ENCODE measurements at places on chromosomes 2 and 18. TPM values are rescaled to one million over a fixed set of nuclear protein-coding genes. Genes with fewer than 3 reads are reported as not detected.

The FAM237A gene
- total RNA-seq: not detected

GRCh38 chr2:56473524-56473923 lies 289.7 kb downstream of the CCDC85A start:
- no peak for DNase-seq

DNA sequence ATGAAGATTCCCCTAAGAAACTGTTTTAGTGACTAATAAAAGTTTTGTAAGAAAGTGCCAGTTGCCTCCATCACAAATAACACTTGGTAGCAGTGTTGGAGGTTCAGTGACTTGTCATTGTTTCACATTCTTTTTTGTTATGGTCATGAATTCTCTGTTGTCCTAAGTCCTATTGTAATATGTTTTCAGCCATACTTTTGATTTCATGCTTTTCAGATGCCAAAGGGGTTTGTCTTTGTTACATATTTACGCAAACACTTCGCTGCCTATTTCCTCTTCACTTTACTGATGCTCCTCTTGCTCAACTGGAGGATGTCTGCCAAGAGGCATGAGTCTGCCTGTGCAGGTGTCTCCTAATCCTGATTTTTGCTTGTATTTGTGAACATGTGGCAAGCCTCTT lies 66.6 kb downstream of the PHLPP1 start:
- DNase-seq: no peak

DNA sequence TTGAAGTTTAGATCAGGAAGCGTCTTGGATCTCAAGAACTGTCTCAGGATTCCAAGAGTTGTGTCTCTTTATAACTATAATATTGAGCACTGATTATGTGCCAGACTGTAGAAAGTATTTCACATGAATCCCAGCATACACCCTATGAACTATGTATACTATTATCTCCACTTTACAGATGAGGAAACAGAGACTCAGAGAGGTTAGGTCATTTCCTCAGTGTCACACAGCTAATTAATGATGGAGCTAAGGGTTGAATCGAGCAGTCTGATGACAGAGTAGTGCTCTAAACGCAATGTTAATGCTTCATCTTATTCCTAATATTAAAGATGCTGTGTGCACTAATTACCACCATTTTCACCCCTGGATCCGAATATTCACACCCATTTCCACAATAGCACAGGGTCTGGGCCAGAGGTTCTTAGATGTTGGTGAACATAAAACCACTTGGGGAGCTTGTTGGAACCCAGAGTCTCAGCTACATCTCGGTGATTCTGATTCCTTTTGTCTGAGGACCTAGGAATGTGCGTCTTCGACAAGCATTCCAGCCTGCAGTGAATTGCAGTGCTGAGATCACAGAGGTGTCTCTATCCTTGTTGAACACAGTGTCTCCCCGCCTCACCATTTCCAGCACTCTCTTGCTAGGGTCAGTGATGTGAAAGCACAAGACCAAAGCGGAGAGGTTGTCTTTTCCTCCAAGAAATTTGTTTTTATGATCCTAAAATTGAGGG lies 213.8 kb downstream of the SP3 start:
- no peak for DNase-seq

The INHBB gene
- not detected for total RNA-seq

DNA sequence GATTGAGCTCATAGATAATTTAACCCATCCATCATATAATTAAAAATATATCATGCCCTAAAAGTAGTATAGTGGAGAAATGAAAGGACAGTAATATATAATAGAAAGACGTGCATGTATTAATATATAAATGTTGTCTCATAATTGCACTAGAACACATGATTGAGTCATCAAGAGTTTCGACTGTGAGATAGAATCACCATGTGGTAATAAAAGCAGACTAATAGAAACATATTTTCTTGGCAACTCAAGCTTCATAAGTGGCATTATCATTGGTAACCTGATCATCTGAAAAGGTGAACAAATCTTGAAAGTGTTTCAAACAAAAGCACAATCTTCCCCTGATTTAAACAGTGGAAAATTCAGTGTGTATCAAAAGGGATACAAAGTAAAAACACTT lies 188.8 kb downstream of the CYRIA start:
- no peak for DNase-seq

Measured in activated CD8-positive, alpha-beta T cell treated with anti-CD3 and anti-CD28 coated beads for 36 hours (primary cell).